SK-N-SH treated with all-trans-retinoic acid at 6 μM for 48 hours (cell line): ENCODE measurements at places on chromosomes 6 and 20.
A peak's percentile ranks its signal among the peaks of the same experiment; 100 is the strongest.

GRCh38 chr20:17803765-17804164 lies 104.0 kb downstream of the BANF2 start:
- ATAC-seq: no peak

- peak; percentile 54 for ATAC-seq
Measured at GRCh38 chr6:43990275-43990626, 137.0 kb downstream of the MRPL14 start.

- peak; percentile 89 for ATAC-seq
Measured at GRCh38 chr6:112372226-112372806, 25.2 kb downstream of the RFPL4B start.

DNA sequence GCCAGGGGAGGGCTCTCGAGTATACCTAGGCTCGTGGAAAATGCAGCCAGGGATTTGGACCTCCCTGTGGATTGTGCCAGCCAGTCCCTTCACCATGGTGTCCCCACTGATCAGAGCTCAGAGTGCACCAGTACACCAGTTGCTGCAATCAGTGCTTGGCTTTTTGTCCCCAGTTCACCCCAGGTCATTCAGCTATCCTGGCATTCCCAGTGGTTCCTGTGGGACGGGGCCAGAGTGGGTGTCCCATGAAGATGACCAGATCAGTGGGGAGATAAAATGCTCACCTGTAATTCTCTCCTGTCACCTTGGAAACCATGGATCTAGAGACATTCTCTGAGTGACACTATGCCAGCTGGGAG lies 23.8 kb downstream of the MAS1 start:
- no peak for ATAC-seq

- no peak for ATAC-seq
Measured at GRCh38 chr6:138849791-138850190, 53.9 kb downstream of the ECT2L start.

DNA sequence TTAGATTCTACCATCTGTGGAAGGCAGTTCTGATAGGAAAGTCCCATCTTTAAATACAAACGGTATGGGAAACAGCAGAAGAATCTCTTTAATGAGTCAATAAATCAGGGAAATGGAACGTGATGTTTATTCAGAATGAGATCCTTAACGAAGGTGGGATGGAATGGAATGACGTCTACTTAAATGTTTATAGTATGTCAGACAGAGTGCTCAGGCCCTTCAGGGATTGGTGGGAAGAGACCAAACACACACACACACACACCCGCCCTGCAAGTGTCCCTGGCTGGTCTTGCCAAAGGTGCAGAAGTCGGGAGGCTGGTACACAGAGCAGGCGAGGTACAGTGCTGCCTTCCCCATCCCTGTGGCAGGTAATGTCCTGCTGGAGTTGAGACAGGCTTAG lies 164.0 kb downstream of the FARS2 start:
- ATAC-seq: no peak

- no peak for ATAC-seq
Measured at GRCh38 chr6:150482883-150483409, 114.1 kb downstream of the IYD start.
